ENCODE measurements at places on chromosomes 1 and 21. TPM values are rescaled to one million over a fixed set of nuclear protein-coding genes. Genes with fewer than 3 reads are reported as not detected.

- no peak for DNase-seq
Measured at GRCh38 chr1:22854688-22855565, 117.7 kb downstream of the LACTBL1 start.

GRCh38 chr1:179168536-179168935, 60.9 kb downstream of the ABL2 start:
- no peak for DNase-seq

- DNase-seq: peak; percentile 73
Measured at GRCh38 chr1:1019122-1019999, 559 bp upstream of the AGRN start.

DNA sequence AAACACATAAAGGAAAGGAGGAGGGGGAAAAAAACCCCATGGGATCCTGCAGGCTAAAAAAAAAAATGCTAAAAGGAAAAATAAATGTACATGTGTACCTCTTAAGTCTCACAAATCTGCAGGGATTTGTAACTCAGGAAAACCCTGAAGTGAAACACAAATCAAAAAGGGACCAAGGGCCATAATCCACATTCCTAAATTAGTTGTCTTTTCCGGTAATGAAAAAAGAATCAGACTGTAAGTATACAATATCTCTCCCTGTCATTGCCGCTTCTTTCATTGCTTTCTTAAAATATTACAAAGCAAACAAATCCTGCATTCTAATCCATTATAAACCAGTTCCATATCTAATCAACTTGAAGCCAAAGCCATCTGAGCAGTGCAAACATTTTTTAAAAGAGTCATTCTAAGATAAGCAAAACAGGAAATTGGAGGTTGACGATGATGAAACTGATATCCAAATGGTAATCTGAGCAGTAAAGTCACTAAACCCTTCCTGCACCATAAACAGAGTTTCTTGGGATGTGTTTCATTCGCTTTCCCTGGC, 58.7 kb upstream of the SIM2 start:
- DNase-seq: no peak

DNA sequence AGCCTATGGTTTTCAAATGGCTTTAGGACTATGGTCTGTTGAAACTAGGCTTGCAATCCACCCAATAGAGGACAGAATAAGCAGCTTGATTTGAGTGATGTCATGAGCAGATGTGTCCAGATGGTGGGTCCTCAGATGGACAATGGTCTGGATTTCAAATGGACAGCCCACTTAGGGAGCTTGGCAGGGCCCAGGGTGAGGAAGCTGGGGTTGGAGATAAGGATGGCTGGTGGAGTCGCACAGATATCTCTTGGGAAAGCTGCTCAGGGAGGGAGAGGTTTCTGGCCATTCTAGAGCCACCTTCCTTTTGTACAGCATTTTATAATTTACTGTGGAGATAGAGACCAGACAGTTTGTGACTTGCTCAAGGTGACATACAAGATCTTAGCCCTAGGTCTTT, 55.0 kb downstream of the NFASC start:
- DNase-seq: no peak

DNA sequence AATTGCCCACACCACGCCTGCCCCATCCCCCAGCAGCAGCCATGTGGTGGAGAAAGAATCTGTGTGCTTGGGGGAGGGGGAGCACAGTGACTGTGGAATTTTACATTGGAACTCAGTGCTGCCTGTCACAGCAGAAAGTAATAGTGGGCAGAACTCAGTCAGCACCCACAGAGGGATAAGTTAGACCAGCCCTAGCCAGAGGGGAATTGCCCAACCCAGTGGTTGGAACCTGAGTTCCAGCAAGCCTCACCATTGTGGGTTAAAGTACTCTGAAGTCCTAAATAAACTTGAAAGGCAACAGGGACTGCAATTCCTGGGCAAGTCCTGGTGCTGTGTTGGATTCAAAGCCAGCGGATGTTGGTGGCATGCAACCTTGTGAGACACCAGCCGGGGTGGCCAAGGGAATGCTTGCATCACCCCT, 88.8 kb downstream of the MRPL39 start:
- DNase-seq: no peak

DNA sequence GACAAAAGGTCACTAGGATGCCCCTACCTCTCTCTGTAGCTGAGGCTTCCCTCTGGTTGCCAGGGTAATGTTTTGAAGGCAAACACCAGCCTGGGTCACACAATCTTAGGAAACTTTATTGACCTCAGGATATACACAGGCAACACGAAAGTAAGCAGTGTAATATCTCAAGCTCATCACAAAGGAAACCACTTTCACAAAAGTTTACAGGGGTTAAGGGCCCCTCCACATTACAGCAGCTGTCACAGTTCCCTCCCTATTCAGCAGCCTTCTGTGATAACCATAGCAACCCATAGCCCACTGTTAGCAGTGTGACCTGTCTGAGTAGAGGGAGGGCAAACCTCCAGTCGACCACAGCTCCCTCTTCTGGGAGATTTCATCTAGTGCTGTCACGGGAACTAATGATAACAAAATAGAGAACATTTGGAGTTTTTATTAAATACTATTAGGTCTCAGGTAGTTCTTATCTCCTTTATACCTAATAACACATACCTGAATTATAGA, 149.8 kb downstream of the PTPRC start:
- DNase-seq: no peak

- DNase-seq: no peak
Measured at GRCh38 chr1:184892116-184892515, 82.2 kb downstream of the NIBAN1 start.

DNA sequence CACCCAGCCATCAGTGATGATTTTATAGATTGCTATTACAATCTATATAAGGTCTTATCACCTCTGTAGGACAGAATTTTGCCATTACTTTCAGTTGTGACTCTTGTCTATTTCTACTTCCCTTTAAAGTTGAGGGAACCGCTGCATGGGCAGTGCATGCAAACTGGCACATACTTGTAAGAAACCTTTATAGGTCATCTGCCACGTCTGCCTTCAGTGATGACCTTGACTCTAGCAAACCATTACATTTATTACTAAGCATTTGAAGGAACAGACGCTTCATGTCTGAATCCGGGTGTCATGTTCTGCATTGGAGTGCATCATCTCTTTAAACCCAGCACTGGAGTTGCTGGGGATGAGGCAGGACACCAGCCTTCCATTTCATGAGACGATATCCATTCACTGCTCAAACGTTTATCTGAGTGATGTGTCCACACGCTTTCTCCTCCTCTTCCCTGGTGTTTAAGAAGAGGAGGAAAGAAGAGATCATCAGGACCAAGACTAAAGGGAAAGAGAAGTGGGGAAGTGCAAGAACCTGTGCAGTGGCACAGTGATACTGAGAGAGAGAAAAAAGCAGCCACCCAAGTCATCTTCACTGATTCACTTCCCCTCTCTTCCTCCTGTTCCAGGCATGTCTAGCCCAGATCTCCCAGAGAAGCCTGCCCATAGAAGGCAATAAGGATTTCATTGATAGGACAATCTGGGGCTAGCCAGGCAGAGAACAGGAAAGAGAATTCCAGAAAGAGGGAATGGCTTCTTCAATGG, 14.1 kb downstream of the CCSAP start:
- DNase-seq: no peak

DNA sequence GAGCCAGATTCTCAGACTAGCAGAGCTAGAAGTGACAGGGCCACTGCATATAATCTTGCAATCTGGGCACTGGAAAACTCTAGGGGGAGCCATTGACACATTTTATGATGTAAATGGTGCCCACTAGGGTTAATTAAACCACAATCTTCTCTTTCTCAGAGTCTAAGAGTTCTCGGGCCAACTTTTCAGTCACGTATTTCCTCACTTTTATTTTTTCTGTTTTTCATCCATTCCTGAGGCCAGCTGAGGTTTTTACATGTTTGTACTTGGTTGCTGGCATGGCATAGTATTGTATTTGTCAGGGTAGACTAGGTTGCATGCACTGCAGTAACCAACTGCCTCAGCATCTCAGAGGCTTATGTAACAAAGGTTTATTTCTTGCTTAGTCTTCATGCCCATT, 138.2 kb downstream of the ZNF326 start:
- no peak for DNase-seq

DNA sequence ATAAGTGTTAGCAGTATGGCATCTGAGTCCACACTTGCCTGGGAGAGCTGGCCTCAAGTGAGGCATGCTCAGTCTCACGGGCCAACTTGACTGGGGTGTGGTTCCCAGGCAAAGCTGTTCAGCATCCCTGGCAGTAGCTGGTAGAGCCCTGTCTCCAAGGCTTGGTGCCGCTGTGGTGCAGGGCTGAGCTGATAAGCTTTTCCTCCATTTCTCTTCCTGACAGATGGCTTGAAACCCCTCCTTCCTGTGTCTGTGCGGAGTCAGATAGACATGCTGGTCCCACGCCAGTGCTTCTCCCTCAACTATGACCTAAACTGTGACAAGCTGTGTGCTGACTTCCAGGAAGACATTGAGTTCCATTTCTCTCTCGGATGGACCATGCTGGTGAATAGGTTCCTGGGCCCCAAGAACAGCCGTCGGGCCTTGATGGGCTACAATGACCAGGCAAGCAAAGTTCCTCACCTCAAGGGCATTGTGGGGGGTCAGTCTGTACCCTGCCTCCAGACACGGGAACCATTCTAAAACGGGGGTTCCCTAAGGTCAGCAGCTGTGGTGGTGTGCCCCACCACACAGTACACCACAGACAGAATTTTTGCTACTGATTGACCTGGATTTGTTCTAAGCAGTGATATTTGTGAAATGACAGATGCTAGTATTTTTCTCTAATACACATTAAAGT, 13.7 kb upstream of the MIIP start:
- no peak for DNase-seq

GRCh38 chr21:31552826-31553225, 106.7 kb upstream of the SOD1 start:
- DNase-seq: no peak

DNA sequence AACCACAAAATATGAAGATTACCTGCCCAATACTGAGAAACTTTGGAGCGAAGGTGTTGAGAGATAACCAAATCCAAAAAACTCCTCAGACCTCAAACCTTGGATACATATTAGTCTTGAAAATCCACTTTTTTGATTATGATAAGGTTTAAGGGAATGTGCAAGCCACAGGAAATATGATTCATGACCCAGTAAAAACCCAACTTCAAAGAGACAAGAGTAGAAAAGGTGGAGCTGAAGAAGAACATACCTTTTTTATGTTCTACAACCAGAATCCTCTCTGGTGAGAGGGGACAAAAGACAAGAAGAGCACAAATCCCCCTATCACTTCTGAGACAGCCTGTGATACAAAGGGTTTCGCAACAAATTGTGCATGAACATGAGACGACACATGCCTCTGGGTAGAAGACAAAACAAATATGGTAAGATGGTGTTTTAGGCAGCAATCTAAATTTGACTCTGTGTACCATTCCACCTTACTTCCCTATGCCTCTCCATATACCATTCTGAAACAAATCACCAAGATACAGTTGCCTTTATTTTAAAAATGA, 37.3 kb downstream of the COL24A1 start:
- no peak for DNase-seq

DNA sequence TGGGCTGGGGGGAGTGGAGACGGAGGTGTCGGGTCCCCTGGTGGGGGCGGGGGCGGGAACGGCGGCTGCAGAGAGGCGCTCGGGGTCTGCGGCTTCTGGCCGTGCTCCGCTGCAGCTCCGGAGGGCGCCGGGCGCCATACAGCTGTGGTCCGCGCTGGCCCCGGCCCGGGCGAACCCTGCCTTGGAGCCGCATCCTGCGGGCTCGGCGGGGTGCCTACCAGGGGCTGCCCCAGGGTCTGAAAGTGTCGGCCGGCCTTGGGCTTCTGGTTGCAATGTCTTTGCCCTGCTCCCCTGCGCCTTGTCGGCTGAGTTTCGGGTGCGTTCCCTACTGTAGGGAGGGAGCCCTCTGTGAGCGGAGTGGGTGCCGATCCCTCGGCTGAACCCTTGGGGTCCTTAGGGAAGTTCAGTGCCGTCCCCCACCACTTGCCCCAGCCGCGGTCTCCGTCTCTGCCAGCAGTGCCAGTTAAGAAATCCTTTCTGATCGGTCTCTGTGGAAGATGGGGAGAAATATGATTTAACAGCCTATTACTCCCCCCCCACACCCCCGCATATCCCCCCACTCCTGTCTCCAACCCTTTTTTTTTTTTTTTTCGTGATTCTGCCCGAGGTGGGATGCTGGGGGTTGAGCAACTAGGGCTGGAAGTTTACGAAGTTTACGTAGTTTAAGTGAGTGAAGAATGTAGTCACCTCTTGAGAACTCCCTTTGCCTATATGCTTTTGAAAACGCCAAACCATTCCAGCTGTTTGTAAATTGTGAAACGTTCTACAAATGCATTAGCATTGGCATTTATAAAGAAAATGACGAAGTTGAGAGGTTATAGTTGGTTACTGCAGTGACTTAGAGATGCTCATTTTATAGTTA, 588 bp downstream of the NEXN start:
- no peak for DNase-seq

- DNase-seq: no peak
Measured at GRCh38 chr1:155858800-155859233, 550 bp upstream of the SYT11 start.

DNA sequence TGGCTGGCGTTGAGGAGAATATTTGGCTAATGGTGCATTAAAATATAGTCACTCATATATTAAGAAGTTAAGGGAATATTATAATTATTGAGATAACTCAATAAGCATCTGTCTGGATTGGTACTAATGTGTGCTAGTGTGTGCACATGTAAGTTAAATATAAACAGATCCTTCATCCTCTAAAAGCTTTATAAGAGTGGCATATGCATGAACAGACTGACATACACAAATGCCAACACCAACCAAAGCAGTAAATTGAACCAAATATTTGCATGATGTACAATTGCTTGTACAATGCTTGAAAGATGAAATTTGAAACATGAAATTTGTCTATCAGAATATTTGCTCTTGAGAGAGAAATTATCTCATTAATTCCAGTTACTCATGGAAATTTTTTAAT, 344.9 kb downstream of the ADGRL2 start:
- DNase-seq: no peak

DNA sequence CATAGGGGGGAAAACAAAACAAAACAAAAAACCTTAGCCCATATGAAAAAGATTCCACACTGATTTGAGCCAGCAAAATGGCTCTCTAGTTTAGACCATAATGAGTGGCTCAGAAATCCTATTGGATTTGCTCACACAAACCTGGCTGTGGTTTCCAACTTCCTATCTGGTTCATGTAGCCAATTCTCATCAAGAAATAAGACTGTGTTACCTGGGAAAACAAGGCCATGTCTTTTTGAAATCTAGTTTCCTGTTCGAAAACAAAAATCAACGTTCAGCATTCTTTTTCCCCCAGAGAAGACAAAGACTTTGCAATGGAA, 69.2 kb downstream of the TBX15 start:
- DNase-seq: no peak

DNA sequence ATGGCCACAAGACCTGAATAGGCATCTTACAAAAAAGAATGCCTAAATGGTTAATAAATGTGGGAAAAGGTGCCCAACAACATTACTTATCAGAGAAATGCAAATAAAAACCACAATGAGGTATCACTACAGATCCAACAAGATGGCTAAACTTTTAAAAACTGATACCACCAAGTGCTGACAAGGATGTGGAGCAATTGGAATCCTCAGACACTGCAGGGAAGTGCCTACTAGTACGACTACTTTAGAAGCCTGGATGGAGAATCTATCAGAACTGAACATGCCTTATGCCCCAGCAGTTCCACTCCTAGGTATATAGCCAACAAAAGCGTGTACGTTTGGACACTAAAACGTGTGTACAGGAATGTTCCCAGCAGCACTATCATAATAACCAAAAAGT, 19.9 kb downstream of the TNFRSF8 start:
- DNase-seq: no peak

The NEK7 gene
- total RNA-seq: 62.3 TPM

The ACTRT2 gene
- not detected for total RNA-seq

The LDLRAD1 gene
- total RNA-seq: not detected

The NPR1 gene
- total RNA-seq: 0.23 TPM

The SERINC2 gene
- total RNA-seq: 0.13 TPM

The LCE2A gene
- not detected for total RNA-seq

The IL19 gene
- total RNA-seq: not detected

The FAM151A gene
- total RNA-seq: not detected

The STYXL2 gene
- total RNA-seq: not detected
